ENCODE measurements at places on chromosomes 6 and 20.

GRCh38 chr6:14468647-14469321 is 351.2 kb downstream of the CD83 start:
- DNase-seq = no peak

- no peak for DNase-seq
Observed at GRCh38 chr20:53792946-53793536, 199.4 kb upstream of the ZNF217 start.

DNA sequence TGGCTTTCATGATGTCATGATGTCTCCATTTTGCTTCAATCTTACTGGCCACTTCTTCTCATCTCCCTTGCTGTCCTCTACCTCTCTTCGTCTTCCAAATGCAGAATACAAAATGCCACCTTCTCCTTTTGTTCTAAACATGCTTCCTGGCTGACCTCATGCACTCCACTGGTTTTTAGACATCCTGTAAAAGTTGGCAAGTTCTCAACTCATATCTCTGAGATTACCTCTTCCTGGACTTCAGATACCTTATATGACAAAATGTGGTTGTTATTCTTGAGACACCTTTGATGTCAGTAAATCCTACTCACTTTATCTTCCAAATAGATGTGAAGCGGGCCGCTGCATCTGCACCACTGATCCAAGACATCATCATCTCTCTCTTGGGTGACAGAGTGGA is 212.7 kb upstream of the FOXA2 start:
- no peak for DNase-seq

DNA sequence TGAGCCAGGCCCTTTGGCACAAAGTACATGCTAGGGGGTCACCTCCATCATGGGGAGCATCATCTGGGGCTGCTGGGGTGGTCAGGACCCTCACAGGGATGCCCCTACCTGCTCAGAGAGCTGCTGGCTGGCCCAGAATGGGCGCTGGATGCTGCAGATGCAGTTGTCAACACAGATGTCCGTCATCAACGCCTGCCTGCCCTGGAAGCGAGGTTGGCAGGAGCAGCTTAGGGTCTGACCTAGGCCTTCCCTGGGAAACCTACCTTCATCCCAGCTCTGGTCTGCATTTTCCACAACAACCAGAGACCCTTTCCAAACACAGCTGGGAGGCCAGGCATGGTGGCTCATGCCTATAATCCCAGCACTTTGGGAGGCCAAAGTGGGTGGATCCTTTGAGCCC is 88.0 kb downstream of the EDN3 start:
- DNase-seq = no peak

- DNase-seq = no peak
Observed at GRCh38 chr20:1618479-1618878, 1.3 kb downstream of the SIRPB1 start.

DNA sequence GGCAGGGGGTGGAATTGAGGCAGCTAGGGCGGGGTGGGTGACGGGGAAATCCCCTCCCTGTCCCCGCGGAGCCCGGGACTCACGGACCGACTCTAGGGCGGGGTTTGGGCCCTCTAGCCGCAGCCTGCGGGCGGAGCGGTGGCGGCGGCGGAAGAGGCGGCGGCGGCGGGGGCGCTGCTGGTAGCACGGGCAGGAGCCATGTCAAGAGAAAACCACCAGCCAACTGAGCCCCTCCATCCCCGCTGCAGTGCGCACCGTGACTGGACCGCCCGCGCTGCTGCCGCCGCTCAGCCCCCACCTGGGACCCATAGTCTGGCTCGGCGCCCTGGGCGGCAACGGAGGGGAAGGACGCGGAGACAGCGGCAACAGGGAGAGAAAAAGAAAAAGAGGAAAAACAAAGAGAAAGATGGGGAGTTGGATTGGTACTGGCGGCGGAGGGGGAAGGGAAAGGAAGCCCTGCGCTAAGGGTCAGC is 1.2 kb upstream of the C6orf62 start:
- peak; percentile 77 for DNase-seq

- DNase-seq = no peak
Observed at GRCh38 chr20:46192376-46192944, 74.3 kb downstream of the CD40 start.

- DNase-seq = no peak
Observed at GRCh38 chr20:63062188-63063140, 55.7 kb upstream of the BHLHE23 start.

DNA sequence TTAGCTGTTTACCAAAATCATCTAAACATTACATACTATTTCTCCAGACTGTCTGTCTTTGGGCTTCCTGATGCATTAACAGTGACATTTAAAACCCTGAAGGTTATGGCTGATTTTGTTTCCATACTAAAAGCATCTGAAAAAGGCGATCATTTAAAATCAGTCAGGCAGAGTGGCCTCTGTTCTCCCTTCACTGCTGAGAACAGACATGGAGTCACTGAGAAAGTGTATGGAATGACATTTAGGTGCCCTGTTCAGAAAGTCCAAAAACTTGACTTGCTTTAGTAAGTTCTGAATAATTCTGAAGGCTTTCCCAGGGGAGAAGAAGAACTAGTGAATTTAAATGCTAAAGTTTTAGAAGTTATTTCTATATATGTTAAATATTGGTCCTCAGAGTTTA is 83.0 kb downstream of the MAP7 start:
- DNase-seq = no peak

DNA sequence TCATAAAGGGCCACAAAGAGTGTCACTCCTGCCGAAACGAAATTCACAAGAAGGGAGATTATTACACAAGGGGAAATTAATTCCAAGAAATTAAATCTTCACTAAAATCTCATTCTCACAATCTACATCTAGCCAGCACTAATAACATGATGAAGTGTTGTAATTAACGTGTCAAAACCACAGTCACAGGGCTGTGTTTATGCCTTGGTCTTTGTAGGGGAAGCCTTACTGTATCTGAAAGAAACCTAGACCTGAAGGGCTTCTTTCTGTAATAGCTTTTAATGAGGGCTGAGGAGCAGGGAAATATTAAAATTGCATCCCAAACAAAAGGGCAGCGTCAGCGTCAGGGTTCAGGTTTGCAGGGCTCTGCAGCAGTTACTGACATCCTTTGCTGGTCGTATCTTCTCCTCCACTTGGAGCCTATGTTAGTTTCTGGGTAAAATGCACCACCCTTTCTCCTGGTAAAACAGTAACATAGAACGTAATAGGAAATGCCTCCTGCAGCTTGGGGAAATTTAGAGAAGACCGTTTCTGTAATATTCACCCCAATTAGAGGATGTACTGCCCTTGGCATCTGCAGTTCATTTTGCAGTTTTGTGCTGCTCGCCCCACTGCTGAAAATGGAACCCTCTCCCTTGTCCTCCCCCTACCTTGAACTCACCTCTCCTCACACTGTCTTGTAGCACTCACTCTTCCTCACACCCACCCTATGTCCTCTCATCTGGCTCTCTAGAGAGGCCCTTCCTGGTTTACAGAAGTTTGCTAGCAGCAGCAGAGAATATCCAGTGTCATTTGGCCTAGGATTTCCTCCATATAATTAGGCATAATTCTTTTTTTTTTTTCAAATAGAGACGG is 109.0 kb upstream of the TRAF3IP2 start:
- no peak for DNase-seq

DNA sequence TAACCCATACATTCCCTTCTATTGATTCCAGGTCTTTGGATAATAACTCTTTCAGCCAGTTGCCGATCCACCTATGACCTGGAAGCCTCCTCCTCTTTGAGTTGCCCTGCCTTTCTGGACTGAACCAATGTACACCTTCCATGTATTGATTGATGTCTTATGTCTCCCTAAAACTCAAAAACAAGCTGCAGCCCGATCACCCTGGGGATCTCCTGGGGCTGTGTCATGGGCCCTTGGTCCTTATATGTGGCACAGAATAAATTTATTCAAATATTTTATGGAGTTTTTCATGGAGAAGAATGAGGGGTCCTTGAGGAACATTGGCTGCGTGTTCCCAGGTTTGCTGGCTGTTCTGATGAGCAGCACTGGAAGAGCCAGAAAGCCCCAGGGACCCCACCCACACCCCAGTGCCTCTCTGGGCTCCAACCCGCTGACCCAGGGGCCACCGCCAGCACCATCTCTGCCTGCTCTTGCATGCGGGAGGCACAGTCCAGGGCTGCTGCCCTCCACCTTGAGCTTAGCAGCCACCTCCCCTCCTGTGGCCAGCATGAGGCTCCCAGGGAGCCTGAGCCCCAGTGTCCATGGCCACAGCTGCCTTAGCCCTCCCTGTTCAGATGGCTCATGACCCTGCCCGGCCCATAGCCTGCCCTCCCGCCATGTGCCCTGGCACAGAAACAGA is 36.5 kb upstream of the CST7 start:
- no peak for DNase-seq

DNA sequence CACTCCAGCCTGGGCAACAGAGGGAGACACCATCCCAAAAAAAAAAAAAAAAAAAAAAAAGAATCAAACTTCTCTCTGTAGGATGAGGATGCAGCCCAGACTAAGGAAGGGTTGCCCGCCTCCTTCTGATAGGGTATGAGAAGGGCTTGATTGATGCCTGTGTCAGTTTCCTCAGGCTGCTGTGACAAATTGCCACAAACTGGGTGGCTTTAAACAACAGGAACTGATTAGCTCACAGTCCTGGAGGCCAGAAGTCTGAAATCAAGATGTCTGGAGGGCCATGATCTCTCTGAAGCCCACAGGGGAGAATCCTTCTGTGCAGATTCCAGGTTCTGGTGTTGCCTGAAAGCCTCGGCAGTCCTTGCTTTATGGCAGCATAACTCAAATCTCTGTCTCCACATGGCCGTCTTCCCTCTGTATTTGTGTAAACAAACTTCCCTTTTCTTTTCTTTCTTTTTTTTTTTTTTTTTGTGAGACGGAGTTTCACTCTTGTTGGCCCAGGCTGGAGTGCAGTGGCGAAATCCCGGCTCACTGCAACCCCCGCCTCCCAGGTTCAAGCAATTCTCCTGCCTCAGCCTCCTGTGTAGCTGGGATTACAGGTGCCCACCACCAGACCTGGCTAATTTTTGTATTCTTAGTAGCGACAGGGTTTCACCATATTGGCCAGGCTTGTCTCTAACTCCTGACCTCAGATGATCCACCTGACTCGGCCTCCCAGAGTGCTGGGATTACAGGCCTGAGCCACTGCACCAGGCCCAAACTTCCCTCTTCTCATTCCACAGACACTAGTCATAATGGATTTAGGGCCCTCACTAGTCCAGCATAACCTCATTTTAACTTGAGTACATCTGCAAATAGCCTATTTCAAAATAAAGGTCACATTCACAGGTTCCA is 11.2 kb upstream of the CDK19 start:
- DNase-seq = no peak

GRCh38 chr6:52132292-52132691 is 44.9 kb upstream of the PKHD1 start:
- DNase-seq = no peak

Data from adipocyte (in vitro differentiated cells).